Sigmoid colon (tissue), 7 donors: ENCODE measurements at places on chromosomes 3 and 15.

GRCh38 chr3:88032245-88032644, 26.6 kb downstream of the CGGBP1 start:
- no peak for DNase-seq
- peak overlapping the region; percentile 7 for H3K4me3 ChIP-seq
- H3K27ac ChIP-seq = peak overlapping the region; percentile 58
- no peaks in the 10 kb centered on the region for H3K36me3 ChIP-seq
- no peaks in the 10 kb centered on the region for H3K27me3 ChIP-seq

- no peak overlapping the region for H3K4me3 ChIP-seq
- H3K36me3 ChIP-seq = no peaks in the 10 kb centered on the region
- H3K4me1 ChIP-seq = no peaks in the 10 kb centered on the region
- peak overlapping the region; percentile 63 for H3K27ac ChIP-seq
These were observed 7.0 kb downstream of the FILIP1L start for GRCh38 chr3:100107221-100107814.

DNA sequence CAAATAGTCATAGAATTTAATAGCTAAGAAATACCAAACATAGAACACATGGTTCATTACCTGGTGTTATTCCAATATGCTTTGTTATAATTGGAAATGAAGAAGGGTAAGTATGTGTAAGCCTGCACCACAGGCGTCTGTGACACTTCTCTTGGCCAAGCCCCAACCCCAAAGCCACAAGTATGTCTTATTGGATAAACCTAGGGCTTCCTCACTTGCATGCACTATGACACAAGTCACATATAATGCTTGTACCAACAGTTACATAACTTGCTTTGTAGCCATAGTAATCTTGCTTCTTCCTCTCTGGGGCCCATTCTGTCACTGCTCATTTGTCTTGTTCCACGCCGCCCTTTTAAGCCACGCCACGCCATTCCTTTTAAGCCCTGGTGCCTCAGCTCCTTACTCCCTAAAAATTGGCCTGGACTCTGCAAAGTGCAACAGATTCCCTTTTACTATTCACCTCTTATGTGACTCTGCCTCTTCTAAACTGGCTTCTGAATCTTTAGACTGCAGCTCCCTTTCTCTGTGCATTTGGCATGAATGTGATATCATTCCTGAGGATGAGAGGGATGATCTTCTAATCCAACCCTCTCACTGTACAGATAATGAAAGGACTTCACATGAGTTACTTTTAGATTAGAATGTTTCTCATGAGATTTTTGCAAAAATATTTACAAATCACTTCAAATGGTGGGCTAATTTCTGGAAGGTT, 48.1 kb upstream of the EPHA3 start:
- no peaks in the 10 kb centered on the region for H3K27me3 ChIP-seq
- H3K4me3 ChIP-seq = no peak overlapping the region
- no peak overlapping the region for H3K27ac ChIP-seq
- H3K36me3 ChIP-seq = no peaks in the 10 kb centered on the region
- no peak for DNase-seq

GRCh38 chr3:156256256-156256655, 135.9 kb downstream of the KCNAB1 start:
- DNase-seq = no peak
- H3K4me1 ChIP-seq = no peaks in the 10 kb centered on the region
- no peak overlapping the region for H3K4me3 ChIP-seq

DNA sequence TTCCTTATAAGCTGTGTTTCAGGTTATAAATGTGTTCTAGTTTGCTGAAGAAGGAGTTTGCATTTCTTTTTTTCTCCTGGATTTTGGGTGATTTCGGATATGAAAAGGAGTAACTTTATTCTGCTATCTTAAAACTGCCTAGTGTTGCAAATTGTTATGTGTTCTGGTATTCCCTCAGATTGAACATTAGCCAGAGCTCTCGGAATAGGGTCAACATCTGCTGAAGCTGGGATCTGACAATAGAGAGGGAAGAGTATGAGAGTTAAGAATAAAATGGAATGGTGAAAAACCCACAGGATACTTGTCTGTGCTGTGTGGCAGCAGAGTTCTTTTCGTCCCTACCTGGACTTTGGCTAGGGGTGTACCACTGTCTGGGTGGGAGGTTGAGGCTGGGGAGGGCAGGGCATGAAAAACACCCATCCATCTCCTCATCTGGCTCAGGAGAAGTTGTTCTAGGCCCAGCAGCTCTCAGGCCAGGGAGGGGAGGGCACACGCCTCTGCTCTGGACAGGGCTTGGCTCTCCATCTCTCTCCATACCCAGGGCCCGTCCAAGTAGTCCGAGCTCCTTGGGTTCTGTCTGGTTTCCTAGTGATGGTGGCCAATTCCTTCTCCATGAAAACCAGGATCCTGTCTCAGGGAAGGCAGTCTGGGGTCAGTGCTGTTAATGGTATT, 13.2 kb downstream of the SPSB4 start:
- peak; percentile 40 for DNase-seq
- no peak overlapping the region for H3K4me3 ChIP-seq
- H3K27ac ChIP-seq = no peak overlapping the region
- no peaks in the 10 kb centered on the region for H3K36me3 ChIP-seq
- H3K4me1 ChIP-seq = no peaks in the 10 kb centered on the region
- H3K27me3 ChIP-seq = no peaks in the 10 kb centered on the region

GRCh38 chr3:69684309-69684961, 54.8 kb upstream of the MITF start:
- no peak overlapping the region for H3K4me3 ChIP-seq
- no peaks in the 10 kb centered on the region for H3K36me3 ChIP-seq
- no peak for DNase-seq
- no peak overlapping the region for H3K27ac ChIP-seq
- no peaks in the 10 kb centered on the region for H3K27me3 ChIP-seq

GRCh38 chr15:68114840-68115239, 60.7 kb downstream of the PIAS1 start:
- peaks cover 15% of the 10 kb centered on the region for H3K4me1 ChIP-seq
- peak overlapping the region; percentile 40 for H3K4me3 ChIP-seq
- no peaks in the 10 kb centered on the region for H3K27me3 ChIP-seq
- H3K27ac ChIP-seq = peak overlapping the region; percentile 55
